CD4-positive, alpha-beta T cell treated with Interferon alpha-2 for 1 hour (primary cell): ENCODE measurements at places on chromosomes 6 and 20.
A peak's percentile ranks its signal among the peaks of the same experiment; 100 is the strongest.

DNA sequence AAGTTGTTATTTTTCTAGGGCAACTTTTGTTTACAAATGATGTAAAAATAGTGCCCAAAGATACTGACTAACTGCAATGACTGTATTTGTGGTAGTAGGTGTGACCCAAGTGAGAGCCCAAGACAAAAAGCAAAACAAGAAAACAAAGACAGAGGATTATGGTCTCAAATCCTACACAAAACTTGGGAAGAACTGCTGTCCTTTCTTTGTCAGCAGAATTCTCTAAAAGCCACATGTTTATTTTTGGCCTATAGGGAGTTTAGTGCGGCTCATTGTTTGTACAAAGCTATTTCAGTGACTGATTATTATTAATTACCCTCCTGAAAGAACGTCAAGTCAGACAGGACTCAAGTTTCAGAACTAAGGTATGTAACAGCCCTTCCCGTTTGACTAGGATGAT, 509.2 kb upstream of the SLC35B3 start:
- no peak for DNase-seq

- no peak for DNase-seq
Measured at GRCh38 chr6:20826378-20826777, 292.1 kb downstream of the CDKAL1 start.

- no peak for DNase-seq
Measured at GRCh38 chr6:45557454-45557853, 179.7 kb upstream of the SUPT3H start.

- DNase-seq, result no peak
Measured at GRCh38 chr6:111150577-111150976, 63.3 kb downstream of the SLC16A10 start.

- DNase-seq, result no peak
Measured at GRCh38 chr6:157708933-157709332, 114.1 kb upstream of the SNX9 start.

DNA sequence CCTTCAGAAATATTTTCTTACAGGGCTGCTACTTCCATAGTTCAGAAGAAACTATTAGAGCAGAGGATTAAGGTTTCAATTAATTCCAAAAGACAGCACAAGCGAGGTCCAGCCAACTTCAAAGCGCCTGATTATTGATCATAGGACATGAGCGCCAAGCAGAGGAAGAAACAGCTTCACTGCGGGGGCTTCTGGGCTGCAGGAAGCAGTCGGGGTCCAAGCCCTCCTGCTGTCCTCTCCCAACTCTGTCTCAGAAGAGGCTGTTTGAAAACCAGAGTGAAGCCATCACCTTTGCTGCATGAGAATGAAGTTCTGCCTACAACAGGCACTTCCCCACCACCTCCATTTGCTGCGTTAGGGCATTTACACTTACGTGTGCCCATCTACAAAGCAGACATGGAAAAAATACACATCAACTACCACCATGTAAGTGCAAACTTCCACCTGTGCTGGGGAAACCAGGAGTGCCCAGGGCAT, 23.9 kb downstream of the SUMO4 start:
- no peak for DNase-seq

- peak; percentile 39 for DNase-seq
Measured at GRCh38 chr6:4774715-4775493, 1.3 kb upstream of the CDYL start.

DNA sequence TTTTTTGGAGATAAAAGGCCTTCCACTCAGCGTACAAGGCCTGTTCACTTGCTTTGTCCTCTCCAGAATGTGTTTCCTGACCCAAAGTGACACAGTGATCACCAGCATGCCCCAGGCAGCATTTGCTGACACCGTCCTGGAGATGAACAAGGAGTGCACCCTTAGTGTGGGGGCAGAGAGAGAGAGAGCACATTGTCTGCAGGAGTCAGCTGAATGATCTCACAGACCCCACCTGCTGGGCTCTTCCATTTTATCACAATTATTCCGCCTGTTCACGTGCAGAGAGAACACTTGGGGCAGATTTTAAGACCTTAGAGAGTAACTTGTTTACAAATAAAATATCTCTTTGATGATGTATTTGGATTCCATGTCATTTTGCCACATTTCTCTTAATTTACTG, 22.4 kb upstream of the MAS1L start:
- DNase-seq, result no peak

- DNase-seq, result no peak
Measured at GRCh38 chr6:50843842-50844241, 25.2 kb downstream of the TFAP2B start.

DNA sequence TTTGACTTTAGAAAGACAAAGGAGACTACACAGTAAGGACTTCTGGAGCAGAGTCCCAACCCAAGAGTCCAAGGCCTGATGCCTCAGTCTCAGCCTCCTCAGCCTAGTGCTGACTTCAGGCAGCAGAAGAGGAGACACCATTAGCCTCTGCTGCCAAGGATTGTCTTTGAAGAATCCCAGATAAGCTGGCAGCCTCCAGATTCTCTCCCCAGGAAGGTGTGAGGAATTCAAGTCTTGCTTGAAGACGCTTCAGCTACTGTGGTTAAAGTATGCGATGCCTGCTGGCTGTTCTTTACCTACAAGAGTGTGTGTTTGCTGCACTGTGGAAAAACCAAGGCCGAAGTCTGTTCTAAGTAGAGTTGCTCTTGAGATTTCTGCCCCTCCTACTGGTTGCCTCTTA, 215.9 kb upstream of the TCF21 start:
- DNase-seq, result no peak

- no peak for DNase-seq
Measured at GRCh38 chr20:50597406-50597969, 87.3 kb downstream of the PTPN1 start.

- DNase-seq, result peak; percentile 78
Measured at GRCh38 chr20:62156592-62157386, 13.2 kb downstream of the SS18L1 start.

DNA sequence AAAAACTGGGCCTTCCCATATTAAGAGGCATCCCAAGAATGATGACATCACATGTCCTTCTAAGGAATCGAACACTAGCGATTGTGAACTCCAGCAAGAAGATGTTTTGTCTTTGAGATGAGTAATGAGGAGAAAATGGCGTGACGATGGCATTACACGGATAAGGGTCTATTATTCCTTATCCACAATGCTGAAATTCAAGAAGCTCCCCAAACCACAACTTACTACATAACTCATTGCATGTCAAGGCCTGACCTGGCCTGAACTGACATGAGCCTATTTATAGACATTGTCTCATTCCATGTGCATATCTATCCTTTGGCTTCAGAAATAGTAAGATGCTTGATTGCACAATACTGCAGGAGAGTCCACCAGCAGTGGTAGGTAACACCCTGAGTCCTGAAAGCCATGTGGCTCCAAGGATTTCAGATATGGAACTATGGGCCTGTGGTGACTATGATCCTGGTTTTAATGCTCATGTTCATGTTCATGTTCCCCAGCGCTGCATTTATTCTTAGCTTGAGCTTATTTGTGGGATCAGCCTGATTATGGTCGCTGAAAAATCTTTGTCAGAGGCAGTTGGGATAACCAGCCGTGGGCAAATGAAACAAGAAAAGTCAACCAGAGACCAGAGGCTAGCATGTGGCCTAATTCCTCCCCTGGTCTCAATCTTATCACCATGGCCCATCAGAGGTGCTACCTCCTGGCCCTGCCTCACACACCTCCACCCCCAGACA, 183.2 kb upstream of the JARID2 start:
- no peak for DNase-seq

GRCh38 chr6:147167576-147168461, 36.4 kb upstream of the STXBP5 start:
- DNase-seq, result no peak

- DNase-seq, result no peak
Measured at GRCh38 chr6:13523826-13524622, 36.6 kb upstream of the GFOD1 start.

DNA sequence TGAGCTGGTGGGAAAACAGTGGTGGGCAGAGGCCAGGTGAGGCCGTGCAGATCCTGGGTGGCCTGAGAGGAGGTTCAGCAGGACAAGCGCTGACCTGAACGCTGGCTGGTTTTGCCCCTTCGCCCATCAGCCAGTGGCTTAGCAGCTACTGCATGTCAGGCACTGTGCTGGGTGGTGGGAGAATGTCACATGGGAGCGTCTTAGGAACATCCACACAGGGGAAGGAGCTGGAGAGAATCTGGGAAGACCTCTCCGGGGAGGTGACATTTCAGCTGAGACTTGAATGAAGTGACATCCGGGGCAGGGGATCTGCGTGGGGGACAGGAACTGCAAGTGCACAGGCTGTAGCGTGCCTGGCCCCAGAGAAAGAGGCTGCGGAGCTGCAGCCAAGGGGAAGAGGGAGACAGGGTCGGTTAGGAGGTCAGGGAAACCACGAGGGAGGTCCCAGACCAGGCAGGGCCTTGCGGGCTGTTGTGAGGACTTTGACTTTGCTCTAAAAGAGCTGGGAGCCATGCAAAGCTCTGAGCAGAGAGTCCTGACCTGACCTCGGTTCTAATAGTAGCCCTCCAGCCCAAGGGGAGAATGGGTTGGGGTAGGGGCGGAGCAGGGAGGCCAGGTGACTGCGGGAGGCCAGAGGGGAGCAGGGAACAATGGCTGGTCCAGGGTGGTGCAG, 156.8 kb upstream of the PTPN1 start:
- DNase-seq, result no peak
